ENCODE measurements at places on chromosomes 5 and 9.
A peak's percentile ranks its signal among the peaks of the same experiment; 100 is the strongest.

GRCh38 chr9:112233769-112234168 is 58.7 kb upstream of the SUSD1 start:
- DNase-seq: no peak

DNA sequence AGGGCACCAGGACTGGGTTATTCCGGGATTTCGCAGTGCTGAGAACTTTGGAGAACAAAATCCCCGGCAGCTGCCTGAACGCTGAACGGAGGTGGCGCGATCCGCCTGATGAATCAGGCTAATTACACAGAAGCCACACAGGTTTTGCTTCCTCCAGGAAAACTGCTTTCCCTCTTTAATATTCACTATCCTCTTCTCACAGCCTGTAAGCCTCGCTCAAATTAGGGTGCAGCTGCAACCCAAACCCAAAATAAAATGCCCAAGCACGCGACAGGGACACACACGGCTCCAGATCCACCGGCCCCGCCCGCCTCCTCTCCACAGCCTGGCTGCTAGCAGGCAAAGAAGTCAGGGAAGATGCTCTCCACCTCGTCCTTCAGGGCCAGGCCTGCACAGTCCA is 6.0 kb downstream of the SOHLH1 start:
- DNase-seq: peak; percentile 62

GRCh38 chr5:177300236-177300880 is 3.2 kb downstream of the RAB24 start:
- DNase-seq: no peak

GRCh38 chr5:92884469-92884868 is 696.5 kb downstream of the NR2F1-AS1 start:
- no peak for DNase-seq

DNA sequence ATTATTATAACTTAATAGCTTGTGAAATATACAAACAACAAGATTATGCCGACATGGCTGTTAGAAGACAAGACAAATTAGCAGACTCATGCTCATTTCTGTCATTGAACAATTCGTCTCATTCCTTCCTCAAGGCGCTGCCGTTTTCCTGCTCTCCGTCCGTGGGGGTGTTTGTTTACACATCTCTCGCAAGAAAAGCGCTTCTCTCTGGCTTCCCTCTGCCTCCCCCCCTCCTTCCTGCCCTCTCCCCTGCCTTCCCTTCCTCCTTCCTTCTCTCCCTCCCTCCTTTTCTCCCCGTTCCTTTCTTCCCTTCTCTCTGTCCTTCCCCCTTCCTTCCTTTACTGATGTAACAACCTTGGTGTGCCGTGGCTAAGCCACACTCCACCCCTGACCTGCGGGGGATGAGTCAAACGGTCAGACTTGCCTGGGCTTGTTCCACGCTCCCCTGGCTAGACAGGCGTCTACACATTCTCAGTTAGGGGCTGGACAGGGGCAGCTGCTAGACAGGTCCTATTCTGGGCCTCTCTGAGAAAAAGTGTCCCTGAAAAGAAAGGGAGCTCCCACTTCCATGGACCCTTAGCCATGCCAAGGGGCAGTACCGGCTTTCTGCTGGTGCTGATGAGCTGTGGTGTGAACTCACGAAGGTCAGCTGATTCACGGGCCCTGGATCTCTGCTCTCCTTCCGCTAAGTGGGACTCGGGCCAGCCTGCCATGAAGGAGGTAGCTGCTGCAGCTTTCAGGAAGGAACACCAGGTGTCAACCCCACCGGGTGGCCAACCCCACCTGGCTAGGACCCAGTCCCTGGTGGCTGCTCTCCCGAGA is 32.0 kb upstream of the SPTLC1 start:
- no peak for DNase-seq
